ENCODE measurements at places on chromosomes 2 and 18.

- no peak for DNase-seq
Observed at GRCh38 chr18:4207383-4207985, 247.6 kb downstream of the DLGAP1 start.

GRCh38 chr2:223062396-223062795, 10.4 kb downstream of the KCNE4 start:
- no peak for DNase-seq

- DNase-seq = peak; percentile 72
Observed at GRCh38 chr2:175690113-175690837, 311.8 kb downstream of the LNPK start.

GRCh38 chr2:68721482-68722101, 13.0 kb upstream of the ARHGAP25 start:
- no peak for DNase-seq

DNA sequence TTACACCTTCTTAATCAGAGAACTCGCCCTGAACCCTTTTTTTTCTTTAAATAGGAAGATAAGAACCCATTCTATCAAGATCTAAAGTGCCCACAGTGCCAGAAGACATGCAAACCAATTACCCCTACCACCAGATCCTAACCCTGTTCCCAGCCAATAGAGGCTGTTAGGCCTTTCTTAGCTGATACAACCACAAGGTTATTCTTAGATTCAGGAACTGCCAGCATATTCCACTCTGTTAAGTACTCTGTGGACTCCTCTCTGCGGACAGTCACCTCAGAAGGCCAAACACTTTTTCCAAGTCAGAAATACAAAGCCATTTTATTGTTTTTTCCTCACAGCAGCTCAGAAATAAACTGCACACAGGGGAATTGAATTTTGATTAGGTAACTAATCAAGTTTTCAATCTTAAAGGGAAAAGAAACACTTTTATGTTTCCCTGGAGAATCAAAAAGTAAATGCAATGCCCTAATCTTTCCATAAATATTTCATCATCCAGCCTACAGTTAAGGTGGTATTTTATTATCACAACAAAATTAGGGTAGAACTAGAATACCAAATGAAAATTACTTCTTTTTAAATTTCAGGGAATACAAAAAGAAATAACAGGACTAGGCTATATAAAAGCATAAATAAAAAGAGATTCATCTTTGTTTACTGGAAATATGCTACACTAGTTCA, 111.4 kb downstream of the NBAS start:
- DNase-seq = peak; percentile 73

GRCh38 chr2:62293490-62294271, 97.8 kb downstream of the B3GNT2 start:
- peak; percentile 72 for DNase-seq

Measured in hematopoietic multipotent progenitor cell treated with erythropoietin and hydrocortisone succinate and interleukin-3 and kit ligand, for 6 days (in vitro differentiated cells).